ENCODE measurements at places on chromosomes 2 and 18.

GRCh38 chr2:191352536-191352935, 107.3 kb downstream of the MYO1B start:
- DNase-seq, result peak; percentile 70

GRCh38 chr2:138713069-138713496, 67.1 kb downstream of the NXPH2 start:
- no peak for DNase-seq

- no peak for DNase-seq
Observed at GRCh38 chr2:180334514-180334913, 327.4 kb upstream of the CWC22 start.

DNA sequence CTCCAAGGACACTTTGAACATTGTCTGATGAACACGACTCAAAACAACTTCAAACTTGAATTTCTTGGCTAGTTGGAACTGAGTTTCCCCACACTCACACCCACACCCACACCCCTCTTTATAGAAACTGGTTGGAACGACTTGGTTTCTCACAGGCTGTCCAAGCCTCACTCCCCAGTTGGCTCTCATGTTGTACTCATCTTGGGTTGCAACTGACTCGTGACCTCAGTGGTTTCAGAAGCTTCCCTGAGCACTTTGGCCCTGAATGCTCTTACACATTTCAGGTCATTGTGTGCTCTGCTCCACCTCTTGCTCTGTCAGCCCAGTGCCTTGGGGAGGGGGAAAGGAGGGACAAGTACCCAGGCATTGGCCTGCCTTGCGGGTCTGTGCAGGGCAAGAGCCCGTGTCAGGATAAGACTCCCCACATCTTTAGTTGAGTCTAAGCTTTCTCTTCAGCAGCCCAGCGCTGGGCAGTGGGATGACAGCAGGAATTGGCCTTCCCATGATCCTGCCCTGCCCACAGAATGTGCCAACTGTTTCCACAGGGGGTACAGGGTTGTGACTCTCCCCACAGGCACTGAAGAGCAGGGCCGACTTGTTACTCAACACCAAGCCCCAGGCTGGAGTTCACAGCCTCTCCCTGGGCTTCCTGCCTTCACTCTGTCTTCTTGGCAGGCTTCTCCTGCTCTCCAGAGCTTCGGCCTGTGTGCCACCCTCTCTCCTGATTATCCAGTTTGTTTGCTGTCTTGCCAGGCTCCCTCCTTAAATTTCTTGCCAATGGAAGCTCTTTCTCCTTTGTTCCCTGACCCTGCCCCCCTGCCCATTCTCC, 104.6 kb downstream of the RTN4 start:
- peak; percentile 41 for DNase-seq

- no peak for DNase-seq
Observed at GRCh38 chr2:128377071-128377910, 58.6 kb upstream of the HS6ST1 start.

GRCh38 chr18:2905854-2906703, 59.3 kb downstream of the EMILIN2 start:
- DNase-seq, result peak; percentile 36

DNA sequence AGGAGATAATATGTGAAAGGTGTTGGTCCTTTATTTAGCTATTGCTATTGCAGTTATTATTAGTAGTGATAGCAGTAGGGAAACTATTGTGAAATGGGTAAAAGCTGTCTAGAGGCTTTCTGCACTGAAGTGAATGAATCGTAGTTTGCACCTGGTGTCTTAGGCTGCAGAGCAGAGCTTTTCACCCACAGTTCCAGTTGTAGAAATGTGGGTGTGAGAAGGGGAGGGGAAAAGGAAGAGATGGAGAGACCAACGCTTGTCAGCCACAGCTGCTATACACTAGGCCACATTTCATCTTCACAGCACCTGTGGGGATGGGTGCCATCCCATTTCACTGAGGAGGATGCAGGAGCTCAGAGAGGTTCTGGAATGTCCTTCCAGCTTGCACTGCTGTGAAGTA, 50.0 kb downstream of the TRPM8 start:
- DNase-seq, result no peak

DNA sequence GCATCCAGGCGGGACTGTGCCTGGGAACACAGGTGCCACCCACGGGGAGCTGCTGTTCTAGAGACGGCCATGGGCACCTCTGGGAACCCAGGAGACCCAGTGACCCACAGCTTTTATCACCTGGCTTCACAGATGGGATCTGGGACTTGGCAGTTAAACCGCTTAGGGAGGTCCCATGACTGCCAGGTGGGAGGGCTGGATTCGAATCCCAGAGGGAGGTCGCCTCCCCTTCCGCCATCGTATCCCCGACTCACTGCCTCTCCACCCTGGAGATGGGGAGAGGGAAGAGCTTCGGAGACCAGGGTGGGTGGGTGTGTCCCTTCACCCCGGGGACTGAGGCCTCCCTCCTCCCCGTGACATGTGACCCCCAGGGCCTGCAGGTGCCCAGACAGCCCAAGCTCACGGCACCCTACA, 169.4 kb downstream of the RTP5 start:
- DNase-seq, result no peak

DNA sequence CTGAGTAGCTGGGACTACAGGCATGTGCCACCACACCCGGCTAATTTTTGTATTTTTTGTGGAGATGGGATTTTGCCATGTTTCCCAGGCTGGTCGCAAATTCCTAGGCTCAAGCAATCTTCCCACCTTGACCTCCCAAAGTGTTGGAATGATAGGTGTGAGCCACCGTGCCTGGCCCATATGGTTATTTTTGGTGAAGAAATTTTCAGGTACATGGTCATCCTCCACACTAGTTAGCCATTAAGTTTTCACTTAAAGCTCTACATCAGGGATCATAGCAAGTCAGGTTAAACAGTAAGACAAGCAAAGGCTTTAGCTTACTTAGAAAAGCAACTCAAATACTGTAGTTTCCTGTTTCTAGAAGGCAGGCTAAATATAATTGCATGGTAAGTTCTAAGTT, 104.3 kb upstream of the GRB14 start:
- peak; percentile 71 for DNase-seq

DNA sequence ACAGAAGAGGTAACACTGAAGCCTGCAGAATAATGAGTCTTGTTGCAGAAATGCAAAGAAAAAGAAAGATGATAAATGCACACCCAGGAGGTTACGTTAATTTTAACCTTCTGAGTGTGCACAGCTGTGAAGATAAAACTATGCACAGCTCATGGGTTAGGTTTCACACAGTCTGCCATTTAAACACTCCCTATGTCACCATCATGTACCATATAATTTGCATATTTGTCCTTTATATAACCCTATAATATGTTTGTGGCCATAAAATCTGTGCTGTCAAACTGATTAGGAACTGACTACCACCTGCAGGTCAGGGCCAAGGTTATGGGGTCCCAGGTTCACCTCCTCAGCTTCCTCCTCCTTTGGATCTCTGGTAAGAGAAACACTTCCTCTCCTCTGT, 205.5 kb downstream of the RPIA start:
- no peak for DNase-seq

DNA sequence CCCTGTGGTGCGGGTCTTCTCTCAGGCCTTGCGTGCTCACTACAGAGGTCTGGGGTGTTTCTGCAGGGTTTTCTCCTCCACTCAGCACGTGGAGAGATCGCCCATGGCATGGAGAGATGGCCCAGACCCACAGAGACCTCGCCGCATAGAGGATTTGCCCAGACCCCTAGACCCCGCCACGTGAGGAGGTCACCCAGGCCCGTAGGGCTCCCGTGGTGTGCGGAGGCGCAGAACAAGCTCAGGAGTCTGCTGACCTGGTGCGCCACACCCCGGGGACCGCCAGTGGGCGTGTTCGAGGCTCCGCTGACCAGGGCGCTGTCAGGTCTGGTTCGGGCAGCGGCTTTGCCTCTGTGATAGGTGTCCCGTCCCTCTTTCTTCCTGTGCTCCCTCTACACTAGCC, 64.5 kb downstream of the ADI1 start:
- no peak for DNase-seq

DNA sequence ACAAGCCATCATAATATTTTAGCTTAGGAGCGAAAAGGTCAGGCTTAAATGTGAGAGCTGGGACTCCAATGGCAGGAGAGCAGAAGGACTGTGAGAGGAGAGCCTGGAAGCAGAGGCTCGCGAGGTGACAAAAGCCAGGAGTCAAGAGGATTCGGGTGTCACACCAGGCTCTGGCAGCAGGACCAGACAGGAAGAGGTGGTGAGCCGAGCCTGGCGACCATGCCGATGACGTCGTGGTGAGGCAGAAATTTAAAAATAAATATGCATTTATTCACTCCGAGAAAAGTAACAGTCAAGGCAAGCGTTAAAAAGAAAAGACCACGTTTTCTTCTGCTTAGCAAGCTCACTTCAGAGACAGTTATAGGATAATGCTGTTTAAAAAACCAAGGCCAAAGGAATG, 31.3 kb upstream of the ZNF236 start:
- no peak for DNase-seq

DNA sequence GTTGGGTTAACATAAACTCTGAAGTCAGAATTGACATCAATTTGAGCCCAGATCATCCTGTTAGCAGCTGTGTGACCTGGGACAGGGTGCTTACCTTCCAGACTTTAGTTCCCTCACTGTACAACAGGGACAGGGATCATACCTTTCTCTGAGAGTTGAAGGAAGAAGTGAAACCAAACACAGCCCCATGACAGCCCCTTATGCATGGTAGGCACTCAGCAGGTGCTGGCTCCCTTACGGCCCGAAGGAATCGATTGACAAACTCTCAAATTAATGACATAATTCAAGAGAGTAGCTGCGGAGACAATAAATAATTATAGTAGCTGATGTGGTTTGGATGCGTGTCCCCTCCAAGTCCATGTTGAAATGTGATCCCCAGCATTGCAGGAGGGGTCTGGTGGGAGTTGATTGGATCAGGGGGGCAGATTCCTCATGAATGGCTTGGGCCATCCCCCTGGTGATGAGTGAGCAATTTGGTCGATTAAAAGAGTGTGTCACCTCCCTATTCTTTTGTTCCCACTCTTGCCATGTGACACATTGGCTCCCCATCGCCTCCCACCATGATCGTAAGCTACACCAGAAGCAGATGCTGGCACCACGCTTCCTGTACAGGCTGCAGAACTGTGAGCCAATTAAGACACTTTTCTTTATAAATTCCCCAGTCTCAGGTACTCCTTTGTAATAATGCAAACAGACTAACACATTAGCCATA, 72.4 kb downstream of the ODC1 start:
- DNase-seq, result no peak

- no peak for DNase-seq
Observed at GRCh38 chr2:18232731-18233438, 327.6 kb downstream of the RDH14 start.

DNA sequence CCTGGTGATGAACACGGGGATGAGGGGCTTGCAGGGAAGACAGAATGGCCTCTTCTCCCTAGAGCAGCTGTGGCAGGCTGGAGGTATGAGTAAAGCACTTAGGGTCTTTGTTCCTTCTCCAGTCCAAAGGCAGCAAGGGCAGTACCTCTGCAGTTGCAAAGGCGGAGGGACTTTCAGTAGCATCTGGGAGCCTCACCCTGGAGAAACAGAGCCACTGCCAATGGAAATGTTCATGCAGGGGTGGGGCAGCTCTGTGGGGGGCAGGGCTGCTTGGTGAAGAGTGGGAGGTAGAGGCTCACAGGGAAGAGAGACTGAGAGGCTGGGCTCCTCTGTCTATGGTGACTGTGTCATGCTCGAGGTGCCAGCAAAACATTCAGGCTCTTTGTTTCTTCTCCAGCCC, 344.1 kb upstream of the CHAC2 start:
- DNase-seq, result no peak

All from kidney tubule cell (primary cell).